ENCODE measurements at places on chromosomes 2 and 18.

DNA sequence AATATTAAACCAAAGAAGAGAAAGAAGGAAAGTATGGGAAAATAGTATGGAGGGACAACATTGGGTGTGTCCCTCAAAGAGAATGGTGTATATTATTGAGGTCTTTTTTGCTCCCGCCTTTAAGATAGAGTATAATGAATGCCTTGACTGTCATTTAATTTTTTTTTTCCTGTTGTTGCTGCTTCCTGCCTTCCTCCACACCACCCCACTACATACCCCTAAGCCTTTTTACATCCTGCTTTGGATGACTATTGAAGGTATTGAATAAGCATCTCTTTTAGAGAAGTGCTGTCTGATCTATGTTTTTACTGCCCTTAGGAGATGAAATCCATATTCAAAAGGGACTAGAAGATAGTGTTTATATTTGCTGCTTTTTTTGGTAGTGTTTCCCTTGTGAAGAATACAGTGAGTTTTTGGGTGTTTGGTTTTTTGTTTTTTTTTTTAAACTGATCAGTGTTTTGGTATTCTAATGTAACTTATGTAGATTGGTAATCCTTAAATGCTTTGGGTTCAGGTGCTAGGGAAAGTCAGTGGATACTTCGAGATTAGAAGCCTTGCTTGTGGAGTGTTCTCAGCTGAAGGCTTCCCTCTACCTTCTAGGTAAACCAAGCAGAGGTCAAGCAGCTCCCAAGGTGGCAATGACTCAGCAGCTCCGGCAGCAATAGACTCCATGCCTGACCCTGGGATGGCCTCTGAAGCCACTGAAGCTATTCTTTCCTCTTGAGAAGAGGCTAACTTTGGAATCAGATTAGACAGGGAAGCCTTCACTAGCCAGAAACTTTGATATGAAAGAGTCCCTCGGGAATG is 5.0 kb downstream of the FZD7 start:
- H3K4me1 ChIP-seq = peaks cover 2% of the 10 kb centered on the region
- no peaks in the 10 kb centered on the region for H3K27me3 ChIP-seq
- peak overlapping the region; percentile 63 for H3K4me3 ChIP-seq
- peak overlapping the region; percentile 86 for H3K27ac ChIP-seq

- peaks cover 5% of the 10 kb centered on the region for H3K27me3 ChIP-seq
- H3K4me1 ChIP-seq = peaks cover 2% of the 10 kb centered on the region
- no peak overlapping the region for H3K27ac ChIP-seq
- no peak for DNase-seq
Observed at GRCh38 chr18:60027397-60027796, 127.6 kb downstream of the PMAIP1 start.

GRCh38 chr2:209431701-209432100 is 7.9 kb downstream of the MAP2 start:
- H3K36me3 ChIP-seq = no peaks in the 10 kb centered on the region
- H3K27ac ChIP-seq = no peak overlapping the region
- no peak overlapping the region for H3K4me3 ChIP-seq
- no peaks in the 10 kb centered on the region for H3K27me3 ChIP-seq

GRCh38 chr2:113167115-113167932 is 6.4 kb upstream of the PSD4 start:
- no peaks in the 10 kb centered on the region for H3K4me1 ChIP-seq
- no peak overlapping the region for H3K4me3 ChIP-seq

- no peaks in the 10 kb centered on the region for H3K27me3 ChIP-seq
- no peak for DNase-seq
- peak within 1 kb of the TSS; percentile 85 for H3K27ac ChIP-seq
- peaks cover 49% of the 10 kb centered on the region for H3K4me1 ChIP-seq
- H3K36me3 ChIP-seq = no peaks in the 10 kb centered on the region
- peak within 1 kb of the TSS; percentile 69 for H3K4me3 ChIP-seq
Observed at GRCh38 chr2:157257312-157258252, at the start of gene GALNT5. GALNT5 (plus strand) TSS chr2:157257705; CDS start chr2:157258083, 378 bp downstream.

DNA sequence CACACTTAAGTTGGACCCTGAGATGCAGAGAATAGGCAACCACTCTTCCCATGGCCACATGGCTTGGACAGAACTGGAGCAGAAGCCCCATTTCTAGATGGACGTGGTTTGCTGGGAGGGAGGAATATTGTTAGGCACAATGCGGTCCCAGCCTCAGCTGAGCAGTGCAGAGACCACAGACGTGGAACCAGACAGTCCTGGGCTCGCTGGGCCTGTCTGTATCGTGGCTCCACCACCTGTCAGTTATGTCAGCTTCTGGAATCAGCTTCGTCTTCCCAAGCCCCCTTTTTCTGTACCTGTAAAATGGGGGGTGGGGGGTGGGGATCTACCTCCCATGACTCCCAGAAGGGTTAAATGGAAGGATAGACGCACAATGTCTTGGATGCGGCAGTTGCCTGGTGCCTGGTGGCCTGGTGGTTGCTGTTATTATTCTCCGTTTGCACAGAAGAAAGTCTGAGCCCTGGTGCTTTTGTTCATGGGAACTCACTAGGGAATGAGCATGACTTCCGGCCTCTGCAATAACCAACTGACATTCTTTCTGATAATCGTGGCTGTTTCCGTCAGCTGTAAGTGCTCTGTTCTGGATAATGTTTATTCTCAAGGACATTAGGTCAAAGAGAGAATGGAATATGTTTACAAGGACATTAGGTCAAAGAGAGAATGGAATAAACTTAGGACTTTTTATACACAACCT is 31.4 kb downstream of the COLEC11 start:
- peak; percentile 62 for DNase-seq

DNA sequence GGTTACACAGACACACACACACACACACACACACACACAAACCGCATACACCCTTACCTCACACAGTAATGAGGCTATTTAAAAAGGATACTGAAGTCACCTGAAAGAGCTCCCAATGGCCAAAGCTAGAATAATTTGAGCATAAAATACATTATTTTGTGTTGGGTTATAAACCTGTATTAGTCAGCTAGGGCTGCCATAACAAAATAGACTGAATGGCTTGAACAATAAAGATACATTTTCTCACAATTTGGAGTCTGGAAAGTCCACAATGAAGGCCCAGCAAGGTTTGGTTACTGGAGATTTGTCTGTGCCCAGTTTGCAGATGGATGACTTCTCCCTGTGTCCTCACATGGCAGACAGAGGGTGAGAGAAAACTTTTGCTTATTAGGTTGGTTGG is 605.4 kb upstream of the REG3G start:
- DNase-seq = no peak
- no peaks in the 10 kb centered on the region for H3K27me3 ChIP-seq
- no peak overlapping the region for H3K27ac ChIP-seq
- H3K4me1 ChIP-seq = no peaks in the 10 kb centered on the region

- no peak overlapping the region for H3K4me3 ChIP-seq
- H3K4me1 ChIP-seq = no peaks in the 10 kb centered on the region
- no peak for DNase-seq
- no peaks in the 10 kb centered on the region for H3K27me3 ChIP-seq
- no peak overlapping the region for H3K27ac ChIP-seq
Observed at GRCh38 chr2:181231886-181232621, 225.1 kb upstream of the ITGA4 start.

DNA sequence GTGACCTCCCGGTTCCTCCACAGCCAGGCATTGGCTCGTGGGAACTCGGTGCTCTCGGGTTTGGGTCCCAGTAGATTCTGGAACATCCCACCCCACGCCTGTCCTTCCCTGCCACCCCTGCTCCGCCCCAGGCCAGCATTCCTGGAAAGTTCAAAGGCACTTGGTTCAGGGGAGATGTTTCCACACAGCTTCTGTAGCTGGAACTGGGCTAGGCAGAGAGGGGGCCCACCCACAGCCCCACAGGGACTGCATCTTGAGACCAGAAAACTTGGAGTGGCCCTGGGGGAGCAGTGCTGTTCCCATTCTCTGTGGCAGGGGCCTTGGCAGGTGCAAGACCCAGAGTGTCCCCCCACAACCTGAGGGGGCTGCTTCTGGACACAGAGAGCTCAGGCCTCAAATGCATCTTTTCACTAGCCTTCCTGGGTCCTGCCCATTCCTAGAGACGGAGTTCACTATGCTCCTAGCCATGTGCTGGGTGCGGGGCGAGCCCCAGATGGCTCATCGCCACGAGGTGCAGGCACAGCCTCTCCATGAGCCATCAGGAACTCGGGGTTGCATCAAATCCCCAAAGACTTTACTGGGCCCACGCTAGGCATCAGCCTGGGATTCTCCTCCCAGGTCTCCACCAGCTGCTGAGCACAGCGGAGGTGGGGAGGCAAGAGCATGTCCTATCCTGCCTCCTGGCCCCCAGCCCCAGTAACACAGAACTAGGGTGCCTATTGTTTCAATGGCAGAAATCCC is 68.7 kb downstream of the ZFP36L2 start:
- H3K4me1 ChIP-seq = peaks cover 29% of the 10 kb centered on the region
- no peaks in the 10 kb centered on the region for H3K36me3 ChIP-seq
- no peak for DNase-seq
- H3K4me3 ChIP-seq = no peak overlapping the region
- H3K27me3 ChIP-seq = no peaks in the 10 kb centered on the region
- H3K27ac ChIP-seq = no peak overlapping the region

GRCh38 chr2:176969642-176970359 is 242.8 kb upstream of the HNRNPA3 start:
- no peak for DNase-seq
- H3K27me3 ChIP-seq = peaks cover 19% of the 10 kb centered on the region
- H3K27ac ChIP-seq = no peak overlapping the region
- H3K4me3 ChIP-seq = no peak overlapping the region
- H3K36me3 ChIP-seq = no peaks in the 10 kb centered on the region

- no peaks in the 10 kb centered on the region for H3K27me3 ChIP-seq
- H3K4me1 ChIP-seq = no peaks in the 10 kb centered on the region
- no peak overlapping the region for H3K4me3 ChIP-seq
- no peak for DNase-seq
- H3K36me3 ChIP-seq = no peaks in the 10 kb centered on the region
- H3K27ac ChIP-seq = no peak overlapping the region
Observed at GRCh38 chr2:225310745-225311144, 88.8 kb upstream of the NYAP2 start.

GRCh38 chr2:38552259-38552658 is 50.5 kb downstream of the HNRNPLL start:
- H3K27me3 ChIP-seq = no peaks in the 10 kb centered on the region
- no peaks in the 10 kb centered on the region for H3K4me1 ChIP-seq
- no peak overlapping the region for H3K4me3 ChIP-seq

DNA sequence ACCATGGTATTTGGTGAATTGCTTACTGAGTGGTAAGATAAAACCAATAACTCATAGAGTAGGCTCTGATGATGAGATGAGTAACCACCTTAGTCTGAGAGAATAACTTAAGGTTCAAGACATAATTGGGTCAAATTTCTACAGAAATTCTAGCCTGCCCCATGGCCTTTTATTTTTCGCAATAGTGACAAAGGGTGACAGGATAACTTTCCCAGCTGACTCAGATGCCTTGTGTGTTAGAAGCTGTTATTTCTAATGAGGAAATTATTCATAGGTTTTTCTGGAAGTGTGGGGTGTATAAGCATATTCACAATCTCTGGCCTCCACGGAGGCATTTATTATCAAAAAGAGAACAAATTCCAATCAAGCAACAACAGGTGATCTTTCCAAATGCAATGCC is 159.0 kb downstream of the NUP35 start:
- DNase-seq = no peak
- H3K4me3 ChIP-seq = no peak overlapping the region
- no peaks in the 10 kb centered on the region for H3K27me3 ChIP-seq
- peaks cover 3% of the 10 kb centered on the region for H3K4me1 ChIP-seq
- H3K36me3 ChIP-seq = no peaks in the 10 kb centered on the region
- H3K27ac ChIP-seq = no peak overlapping the region

DNA sequence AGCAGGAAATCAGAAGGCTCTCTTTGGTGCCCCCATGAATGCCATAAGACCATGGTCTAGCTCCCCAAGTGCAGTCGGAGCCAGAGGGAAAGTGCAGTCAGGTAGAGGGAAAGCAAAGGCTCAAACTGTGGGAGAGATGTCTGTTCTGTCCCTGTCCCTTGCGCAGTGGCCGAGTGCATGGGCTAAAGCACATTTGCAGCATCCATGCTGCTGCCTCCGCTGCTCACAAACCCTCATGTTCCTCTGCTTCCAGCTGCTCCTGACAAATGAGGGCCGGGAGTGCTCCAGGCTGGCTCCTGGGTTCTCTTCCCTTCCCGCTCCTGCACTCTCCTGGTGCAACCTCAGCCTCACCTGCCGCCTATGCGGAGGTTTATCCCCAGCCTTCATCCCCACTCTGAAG is 34.2 kb downstream of the SCTR start:
- H3K27me3 ChIP-seq = peaks cover 16% of the 10 kb centered on the region
- DNase-seq = peak; percentile 56
- H3K4me3 ChIP-seq = no peak overlapping the region

GRCh38 chr18:12293831-12294230 is 14.2 kb upstream of the TUBB6 start:
- no peak overlapping the region for H3K27ac ChIP-seq
- no peaks in the 10 kb centered on the region for H3K27me3 ChIP-seq
- no peak for DNase-seq
- peaks cover 12% of the 10 kb centered on the region for H3K4me1 ChIP-seq
- no peaks in the 10 kb centered on the region for H3K36me3 ChIP-seq
- H3K4me3 ChIP-seq = no peak overlapping the region

DNA sequence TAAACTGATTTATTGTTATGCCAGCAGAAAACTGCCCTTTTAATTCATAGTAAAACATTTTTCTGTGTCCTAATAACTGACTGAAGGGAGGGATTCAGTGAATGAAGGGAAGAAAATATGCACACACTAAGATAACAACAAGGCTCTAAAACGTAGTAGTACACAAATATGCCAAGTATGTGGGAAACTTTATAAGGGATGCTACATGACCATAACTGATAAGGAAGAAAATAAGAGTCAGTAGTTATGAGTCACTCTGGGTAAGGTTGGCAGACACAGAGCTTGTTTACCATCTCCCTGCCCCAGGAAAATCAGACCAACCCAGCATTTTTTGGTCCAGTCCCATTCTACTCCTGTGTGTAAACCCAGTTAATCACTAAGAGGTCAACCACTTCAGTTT is 124.2 kb downstream of the RPRM start:
- H3K36me3 ChIP-seq = no peaks in the 10 kb centered on the region
- H3K27ac ChIP-seq = no peak overlapping the region
- no peaks in the 10 kb centered on the region for H3K4me1 ChIP-seq
- no peak for DNase-seq
- no peak overlapping the region for H3K4me3 ChIP-seq

DNA sequence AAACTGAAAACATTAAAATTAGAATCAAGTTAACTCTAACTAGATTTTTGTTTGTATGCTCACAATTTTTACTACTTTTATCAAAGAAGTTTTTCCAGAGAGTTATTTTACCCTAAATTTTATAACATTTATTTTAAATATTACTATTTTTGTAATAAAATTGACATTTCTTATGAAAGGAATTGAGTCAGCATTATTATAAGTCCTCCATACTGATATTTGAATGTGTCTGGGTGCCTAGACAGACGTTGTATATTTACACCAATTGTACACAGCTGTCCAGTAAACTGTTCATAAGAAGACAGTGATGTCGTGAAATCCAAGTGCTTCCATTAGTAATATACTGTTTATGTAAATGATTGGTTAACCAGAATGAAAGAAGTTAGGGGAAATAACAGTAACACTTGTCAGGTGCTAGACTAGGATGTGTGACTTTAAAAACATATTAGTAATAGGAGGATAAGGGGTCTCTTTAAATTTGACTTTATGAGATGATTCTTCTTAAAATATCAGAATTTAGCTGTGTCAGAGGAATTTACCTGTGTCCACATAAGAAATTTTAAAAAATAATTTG is 73.7 kb downstream of the TANK start:
- H3K27ac ChIP-seq = no peak overlapping the region
- H3K36me3 ChIP-seq = peaks cover 23% of the 10 kb centered on the region
- no peak for DNase-seq
- no peak overlapping the region for H3K4me3 ChIP-seq
- peaks cover 16% of the 10 kb centered on the region for H3K4me1 ChIP-seq
